ENCODE measurements at places on chromosomes 13 and 19.

- DNase-seq: no peak
Measured at GRCh38 chr13:39623466-39623865, 20.5 kb upstream of the LHFPL6 start.

DNA sequence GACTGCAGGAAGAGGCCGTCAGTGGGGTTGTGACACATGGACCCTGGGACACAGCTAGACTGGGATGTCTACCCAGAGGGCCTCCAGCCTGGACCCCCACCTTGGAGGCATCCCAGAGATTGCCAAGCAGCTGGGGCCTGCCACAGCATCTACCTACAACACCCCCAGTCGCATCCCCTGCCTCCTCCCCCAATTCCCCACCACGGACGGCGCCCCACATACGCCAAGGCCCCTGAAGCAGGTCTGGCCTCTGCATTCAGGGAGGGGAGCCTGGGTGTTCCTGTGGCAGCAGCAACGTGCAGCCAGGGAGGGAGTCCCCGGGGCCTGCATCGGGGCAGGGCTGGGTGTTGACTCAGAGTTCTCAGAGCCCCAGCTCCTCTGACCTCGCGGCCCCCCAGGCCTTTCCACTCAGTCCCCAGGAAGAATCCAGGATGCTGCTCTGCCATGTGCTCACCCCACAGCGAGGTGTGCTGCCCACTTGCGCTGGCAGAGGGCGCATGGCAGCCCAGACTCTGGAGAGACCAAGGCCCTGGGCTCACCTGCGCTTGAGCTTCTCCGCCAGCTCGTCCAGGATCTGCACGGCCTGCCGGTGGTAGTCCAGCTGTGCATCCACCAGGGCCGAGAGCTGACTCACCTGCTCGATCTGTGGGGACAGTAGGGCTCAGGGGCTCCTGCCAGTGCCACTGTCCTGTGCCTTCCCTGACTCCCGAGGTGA is 19.6 kb downstream of the MPND start:
- no peak for DNase-seq

- no peak for DNase-seq
Measured at GRCh38 chr13:48437371-48437770, 24.5 kb upstream of the LPAR6 start.

DNA sequence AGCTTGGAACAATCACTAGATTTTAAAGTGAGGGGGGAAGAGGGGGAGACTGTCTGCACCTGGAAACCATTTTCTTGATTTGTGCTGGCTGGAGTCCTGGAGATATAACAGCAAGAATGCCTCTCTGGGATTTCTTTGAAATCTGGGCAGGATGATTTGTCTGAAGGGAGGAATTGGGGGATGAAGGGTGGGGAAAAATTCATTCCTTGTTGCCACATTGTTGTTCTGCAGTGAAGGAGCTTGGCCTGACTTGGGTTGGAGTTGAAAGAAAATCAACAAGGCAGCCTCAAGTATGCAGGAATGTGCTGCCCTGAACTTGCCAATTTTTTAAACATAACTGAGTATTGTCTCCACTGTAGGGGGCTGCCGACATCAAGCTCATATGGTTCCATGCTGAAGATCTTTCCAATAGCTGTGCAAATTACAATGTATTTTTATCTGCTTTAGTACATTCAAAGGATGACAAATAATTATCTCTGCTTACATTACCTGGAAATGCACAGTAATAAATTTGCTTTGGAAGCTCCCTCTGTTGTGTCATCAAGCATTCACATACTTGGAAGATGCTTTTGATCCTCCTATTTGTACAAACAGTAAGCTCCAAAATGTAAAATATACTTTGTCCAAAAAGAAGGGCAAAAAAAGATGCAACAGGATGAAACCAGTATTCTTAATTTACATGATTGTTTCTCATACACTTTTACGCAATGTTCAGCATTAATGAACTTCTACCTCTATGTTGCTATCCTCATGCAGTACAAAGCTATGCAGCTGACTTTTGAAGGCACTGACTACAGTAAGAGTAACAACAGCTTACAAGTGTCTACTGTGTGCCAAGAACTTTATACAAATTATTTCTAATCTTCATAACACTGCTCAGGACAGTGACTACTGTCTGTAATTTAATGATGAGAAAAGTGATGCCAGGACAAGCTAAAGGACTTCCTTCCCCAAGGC is 627.9 kb upstream of the KLF12 start:
- DNase-seq: no peak

- DNase-seq: no peak
Measured at GRCh38 chr19:44719262-44719701, 20.3 kb downstream of the CEACAM16 start.

All from ecto neural progenitor cell (in vitro differentiated cells).